ENCODE measurements at places on chromosomes 13 and 19. TPM values are rescaled to one million over a fixed set of nuclear protein-coding genes. Genes with fewer than 3 reads are reported as not detected.

KLF1 gene
- not detected for total RNA-seq

CEACAM8 gene
- not detected for total RNA-seq

MEDAG gene
- not detected for total RNA-seq

TICAM1 gene
- total RNA-seq = 10.9 TPM

ICAM4 gene
- not detected for total RNA-seq

SIAH3 gene
- total RNA-seq = not detected

HS6ST3 gene
- total RNA-seq = not detected

DHPS gene
- total RNA-seq = 58.1 TPM

TRPC4 gene
- total RNA-seq = not detected

URAD gene
- total RNA-seq = not detected

MATK gene
- total RNA-seq = 1.2 TPM

ZNF587B gene
- 7.1 TPM for total RNA-seq

CCDC169 gene
- 0.37 TPM for total RNA-seq

CYP2A7 gene
- not detected for total RNA-seq

RDH8 gene
- 0.38 TPM for total RNA-seq

KISS1R gene
- total RNA-seq = 0.43 TPM

PTH2 gene
- total RNA-seq = not detected

RB1 gene
- total RNA-seq = 16.6 TPM

OVOL3 gene
- total RNA-seq = 0.23 TPM

ZNF729 gene
- total RNA-seq = not detected

ZNF600 gene
- total RNA-seq = not detected

PLK5 gene
- total RNA-seq = not detected

ZNF429 gene
- total RNA-seq = not detected

ZNF506 gene
- not detected for total RNA-seq

DIAPH3 gene
- 8.0 TPM for total RNA-seq

TPTE2 gene
- total RNA-seq = not detected

SELENOV gene
- not detected for total RNA-seq

PCDH9 gene
- total RNA-seq = 7.5 TPM

ZNF69 gene
- total RNA-seq = not detected

AP2S1 gene
- total RNA-seq = 296 TPM

AP1M1 gene
- 63.6 TPM for total RNA-seq

IGSF23 gene
- 0.68 TPM for total RNA-seq

B3GLCT gene
- 5.0 TPM for total RNA-seq

ZNF844 gene
- total RNA-seq = not detected

LILRA1 gene
- total RNA-seq = not detected

ZNF730 gene
- total RNA-seq = not detected

KLK7 gene
- total RNA-seq = not detected

ZNF470 gene
- 1.7 TPM for total RNA-seq

ZSWIM4 gene
- 6.8 TPM for total RNA-seq

PTGER1 gene
- not detected for total RNA-seq

SPACA4 gene
- total RNA-seq = not detected

SLC25A30 gene
- 6.3 TPM for total RNA-seq

Data from A549 treated with ZK216348 at 1 μM for 4 hours (cell line).